ENCODE measurements at places on chromosomes 13 and 19. TPM values are rescaled to one million over a fixed set of nuclear protein-coding genes. Genes with fewer than 3 reads are reported as not detected.

Gene IGFL1
- total RNA-seq: not detected

Gene KIR2DL4
- not detected for total RNA-seq

Gene TSHZ3
- total RNA-seq: 22.8 TPM

Gene CGB8
- not detected for total RNA-seq

Gene ARL11
- total RNA-seq: not detected

Gene NR2F6
- total RNA-seq: 86.5 TPM

Gene ATXN8OS
- total RNA-seq: not detected

Gene LYPD5
- total RNA-seq: not detected

Gene NLRP9
- total RNA-seq: not detected

Gene GJB6
- not detected for total RNA-seq

Gene ZNF607
- total RNA-seq: 3.4 TPM

Gene SYNGR4
- not detected for total RNA-seq

Gene ZC3H13
- total RNA-seq: 15.1 TPM

Data from placental pericyte (primary cell).